PC-3 (cell line): ENCODE measurements at places on chromosomes 16 and 17. TPM values are rescaled to one million over a fixed set of nuclear protein-coding genes. Genes with fewer than 3 reads are reported as not detected.

Gene EMP2
- 33.9 and 38.7 TPM in 2 replicates for total RNA-seq

Gene CMTM4
- total RNA-seq, result 16.9 and 17.0 TPM in 2 replicates

Gene PTX4
- total RNA-seq, result 0.22 and 0.40 TPM in 2 replicates

GRCh38 chr17:2138761-2139160 is 83.9 kb downstream of the HIC1 start:
- no peak for DNase-seq

DNA sequence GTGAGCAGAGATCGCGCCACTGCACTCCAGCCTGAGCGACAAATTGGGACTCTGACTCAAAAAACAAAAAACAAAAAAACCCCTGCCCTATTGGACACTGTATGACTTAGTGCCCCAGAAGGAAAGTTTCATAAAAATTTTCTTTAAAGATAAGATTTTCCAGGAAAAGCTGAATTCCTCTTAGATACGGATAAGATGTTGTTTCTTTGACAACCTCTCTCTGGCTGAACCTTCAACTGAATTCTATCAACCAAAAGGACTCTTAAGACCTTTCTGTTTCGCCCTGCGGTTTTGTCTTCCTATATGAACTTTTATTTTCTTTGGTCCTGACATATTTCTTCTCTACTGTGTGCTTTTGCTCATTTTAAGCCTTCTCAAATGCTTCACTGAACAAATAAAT is 35.8 kb downstream of the CPPED1 start:
- no peak for DNase-seq

Gene MYH8
- not detected in 2 replicates for total RNA-seq

DNA sequence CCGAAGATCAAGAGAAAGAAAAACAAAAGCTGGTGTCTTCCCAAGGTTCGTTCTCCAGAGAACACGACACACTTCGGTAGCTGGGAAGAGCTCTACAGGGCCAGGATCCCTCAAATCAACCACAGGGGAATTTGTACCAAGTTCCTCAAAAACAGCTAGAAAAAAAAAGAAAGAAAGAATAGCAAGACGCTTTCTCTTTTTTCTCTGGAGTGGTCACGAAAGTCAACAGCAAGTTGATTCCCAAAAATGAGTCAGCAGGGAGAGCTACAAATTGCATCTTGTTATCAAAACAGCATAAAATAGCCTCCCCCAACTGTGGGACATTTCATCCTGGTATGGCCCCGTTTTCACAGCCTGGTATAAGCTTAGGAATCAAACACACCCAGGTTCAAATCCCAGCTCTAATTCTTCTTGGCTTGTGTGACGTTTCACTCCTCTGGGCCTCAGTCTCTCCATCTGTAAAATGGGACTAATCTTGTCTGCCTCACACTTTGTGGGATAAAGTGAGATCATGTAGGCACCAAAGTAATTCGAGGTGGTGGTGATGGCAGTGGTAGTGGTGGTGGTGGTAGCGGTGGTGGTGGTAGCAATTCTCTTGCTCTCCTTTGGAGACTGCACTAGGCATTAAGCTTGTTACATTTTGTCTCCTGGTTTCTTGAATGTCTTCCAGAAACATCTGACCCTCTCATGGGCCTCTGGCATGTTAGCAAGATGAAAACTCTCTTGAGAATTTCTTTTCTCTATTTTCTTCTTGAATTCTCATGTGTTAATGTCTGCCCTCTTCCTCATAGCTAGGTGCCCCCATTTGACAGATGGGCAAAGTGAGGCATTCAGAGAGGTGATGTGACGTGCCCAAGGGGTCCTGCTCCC is 988 bp upstream of the IL21R start:
- no peak for DNase-seq

- DNase-seq, result peak; percentile 58
Measured at GRCh38 chr17:76688165-76688622, 22.6 kb downstream of the MXRA7 start.

DNA sequence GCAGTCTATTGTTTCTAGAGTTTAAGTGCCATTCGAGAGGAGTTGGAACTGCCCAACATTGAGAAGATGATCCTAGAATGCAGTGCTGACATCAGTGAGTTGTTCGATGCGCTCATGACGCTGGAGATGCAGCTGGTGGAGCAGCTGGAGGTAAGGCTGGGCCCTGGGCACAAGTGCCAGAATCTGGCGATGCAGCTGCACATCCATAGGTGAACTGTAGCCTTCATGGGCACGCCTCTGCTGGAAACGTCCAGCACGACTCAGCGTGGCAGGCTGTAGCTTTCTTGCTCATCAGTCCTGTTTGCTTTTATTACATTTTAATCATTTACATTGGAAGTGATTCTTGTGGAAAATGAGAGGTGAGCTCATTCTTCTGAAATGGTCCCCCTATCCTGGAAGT is 31.7 kb downstream of the DRC3 start:
- peak; percentile 43 for DNase-seq

DNA sequence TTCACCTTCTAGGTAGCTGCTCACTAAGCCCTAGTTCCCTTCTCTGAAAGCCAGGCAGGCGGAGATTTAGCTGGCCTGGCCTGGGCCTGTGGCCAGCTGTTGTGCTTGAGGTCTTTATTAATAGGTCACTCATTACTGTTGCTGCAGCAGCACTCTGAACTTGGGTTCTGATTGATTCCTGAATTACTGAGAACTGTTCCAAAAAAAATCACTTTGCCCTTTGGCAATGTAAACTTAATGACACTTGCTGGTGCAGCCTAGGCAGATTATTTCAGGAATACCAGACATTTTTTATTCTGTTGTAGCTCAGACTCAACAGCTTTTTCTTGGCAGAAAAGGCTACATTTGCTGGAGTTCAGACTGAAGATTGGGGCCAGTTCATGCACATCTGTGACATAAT is 2.7 kb downstream of the TOM1L1 start:
- DNase-seq, result no peak

DNA sequence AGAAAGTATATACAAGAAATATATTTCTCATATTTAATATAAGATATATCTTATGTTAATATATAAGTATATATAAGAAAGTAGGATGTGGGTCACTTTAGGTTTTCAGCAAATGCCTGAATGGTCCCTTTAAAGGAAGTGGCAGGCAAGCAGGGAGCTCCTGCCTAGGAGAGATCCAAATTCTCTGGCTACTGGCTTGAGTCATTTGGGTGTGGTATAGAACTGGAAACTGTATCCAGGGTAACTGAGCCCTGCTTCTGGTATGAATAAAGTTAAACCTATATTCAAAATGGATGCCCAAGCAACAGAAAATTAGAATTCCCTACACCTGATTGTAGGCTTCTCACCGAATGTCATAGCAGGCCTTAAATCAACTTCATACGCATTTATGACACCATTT is 144.4 kb downstream of the ZNF18 start:
- peak; percentile 1 for DNase-seq

GRCh38 chr16:676913-677312 is 1.4 kb downstream of the RHBDL1 start:
- DNase-seq, result no peak

Gene TBX21
- not detected in 2 replicates for total RNA-seq

- DNase-seq, result peak; percentile 7
Measured at GRCh38 chr17:14699574-14700185, 398.8 kb downstream of the HS3ST3B1 start.

Gene SLC6A2
- not detected in 2 replicates for total RNA-seq

- DNase-seq, result peak; percentile 53
Measured at GRCh38 chr16:719815-720446, 1.0 kb upstream of the ANTKMT start.

Gene ENPP7
- total RNA-seq, result not detected in 2 replicates

DNA sequence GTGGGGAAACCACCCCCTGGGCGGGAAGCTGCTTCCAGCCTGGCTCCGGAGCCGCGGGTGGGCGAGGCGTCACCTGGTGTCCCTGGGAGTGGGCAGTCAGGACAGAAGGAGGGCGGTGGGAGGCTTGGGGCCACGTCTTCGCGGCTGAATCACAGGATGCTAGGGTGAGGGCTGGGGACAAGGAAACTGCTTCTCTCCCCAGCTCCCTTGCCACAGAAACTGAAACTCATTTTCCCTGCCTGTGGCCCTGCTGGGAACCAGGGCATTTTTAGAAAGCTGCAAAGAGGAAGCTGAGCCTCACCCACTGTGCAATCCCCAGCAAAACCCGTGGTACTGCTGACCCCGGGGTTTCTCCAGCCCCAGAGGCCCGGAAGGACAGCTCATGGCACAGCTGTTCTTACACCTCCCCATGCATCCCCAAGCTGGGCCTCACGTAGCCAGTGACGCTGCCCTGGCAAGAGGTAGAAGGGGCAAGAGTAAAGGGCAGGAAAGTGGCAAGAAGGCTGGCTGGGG is 8.2 kb downstream of the RHBDF2 start:
- peak; percentile 33 for DNase-seq

DNA sequence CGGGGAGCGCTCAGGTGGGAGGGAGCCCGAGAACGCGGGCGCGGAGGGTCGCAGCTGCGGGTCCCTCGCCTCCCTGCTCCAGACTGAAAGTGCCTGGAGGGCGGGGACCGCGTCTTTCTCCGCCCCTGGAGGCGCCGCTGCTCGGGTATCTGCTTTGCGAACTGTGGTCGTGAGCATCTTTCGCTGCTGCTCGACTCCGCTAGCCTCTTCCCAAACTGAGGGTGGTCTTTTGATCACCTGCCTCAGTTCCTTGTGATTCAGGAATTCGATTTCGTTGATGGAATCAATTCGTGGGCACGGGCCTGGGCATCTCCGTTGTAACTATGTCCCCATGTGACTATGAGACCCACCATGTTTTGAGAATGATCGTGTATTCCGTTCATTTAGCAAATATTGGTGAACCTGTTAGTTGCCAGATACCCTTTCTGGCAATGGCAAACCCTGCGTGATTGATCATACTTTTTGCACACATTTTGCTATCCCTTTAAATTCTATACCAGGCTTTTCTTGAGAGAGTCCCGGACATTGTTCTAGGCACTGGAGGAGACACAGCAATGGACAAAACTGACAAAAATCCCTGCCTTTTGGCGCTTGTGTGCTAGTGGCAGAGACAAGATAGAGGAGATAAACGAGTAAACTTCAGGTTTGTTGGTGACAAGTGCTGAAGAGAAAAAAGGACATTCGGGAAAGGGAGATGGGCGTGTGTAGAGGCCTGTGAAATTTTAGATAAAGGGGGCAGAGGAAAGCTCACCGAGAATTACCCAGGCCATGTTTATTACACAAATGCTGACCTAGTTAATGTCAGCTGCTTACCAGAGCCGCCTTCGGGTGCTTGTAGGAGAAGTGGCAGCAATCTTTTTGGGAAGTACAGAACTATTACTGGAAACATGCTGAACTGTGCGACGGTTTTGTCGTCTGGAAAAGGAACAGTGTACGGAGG is 948 bp downstream of the UTP18 start:
- peak; percentile 7 for DNase-seq

Gene BCO1
- not detected in 2 replicates for total RNA-seq

Gene CIAPIN1
- total RNA-seq, result 35.6 and 48.6 TPM in 2 replicates

DNA sequence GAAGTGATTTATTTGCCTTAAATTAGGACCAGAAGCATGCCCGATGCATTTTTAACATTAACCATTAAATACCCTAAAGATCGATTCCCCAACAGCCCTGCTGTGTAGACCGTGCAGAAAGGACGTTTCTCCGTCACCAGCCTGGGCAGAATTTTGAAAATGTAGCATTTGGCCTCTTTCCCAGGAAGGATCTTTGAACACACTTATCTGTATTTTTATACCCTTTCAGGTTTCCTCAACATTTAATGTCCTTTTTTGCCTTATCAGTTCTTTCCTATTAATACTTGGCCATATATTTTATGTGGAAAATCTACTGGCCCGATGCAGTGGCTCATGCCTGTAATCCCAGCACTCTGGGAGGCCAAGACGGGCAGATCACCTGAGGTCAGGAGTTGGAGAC is 54.6 kb upstream of the ZNF750 start:
- no peak for DNase-seq

Gene HOXB1
- total RNA-seq, result not detected in 2 replicates

DNA sequence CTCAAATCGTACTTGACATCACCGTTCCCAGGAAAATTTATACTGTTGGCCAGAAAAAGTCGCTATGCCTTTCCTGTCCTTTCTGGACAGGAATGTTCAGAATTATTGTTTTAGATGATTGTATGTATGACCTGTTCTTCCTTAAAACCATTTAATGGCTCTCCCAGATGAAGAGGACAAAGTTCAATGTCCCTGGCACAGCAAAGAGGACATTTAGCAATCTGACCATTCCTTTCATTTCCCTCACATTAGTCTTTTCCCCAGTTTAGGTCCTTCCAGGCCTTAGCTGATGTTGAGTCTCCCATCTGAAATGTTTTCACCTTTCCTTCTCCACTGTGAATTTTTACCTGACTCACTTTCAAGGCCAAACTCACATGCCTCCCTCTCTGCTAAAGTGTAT is 938.9 kb downstream of the CDH11 start:
- DNase-seq, result no peak

DNA sequence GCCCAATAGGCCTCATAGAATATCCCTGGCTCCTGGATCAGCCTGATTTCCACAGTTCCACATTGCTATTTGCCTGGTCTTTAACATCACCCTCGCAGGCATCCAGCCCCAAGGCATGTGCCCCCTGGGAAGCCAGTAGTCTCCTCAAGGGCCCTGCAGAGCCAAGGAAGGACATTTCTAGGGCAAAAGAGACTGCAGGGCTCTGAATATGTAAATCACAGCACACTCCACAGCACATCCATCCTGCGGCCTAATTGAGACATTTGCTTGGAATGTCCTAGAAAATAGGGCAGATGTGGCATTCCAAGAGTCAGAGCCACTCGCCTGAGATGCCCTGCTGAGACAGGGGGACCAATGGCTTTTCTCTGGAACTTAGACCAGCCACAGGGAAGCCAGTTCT is 11.4 kb upstream of the C16orf78 start:
- DNase-seq, result no peak
